Muscle of arm (tissue), 14 donors: ENCODE measurements at places on chromosomes 16 and 17. TPM values are rescaled to one million over a fixed set of nuclear protein-coding genes. Genes with fewer than 3 reads are reported as not detected.

GRCh38 chr17:82930924-82931698 is 91.3 kb upstream of the ZNF750 start:
- DNase-seq = no peak

- DNase-seq = no peak
Measured at GRCh38 chr16:50812876-50813466, 71.1 kb downstream of the CYLD start.

- no peak for DNase-seq
Measured at GRCh38 chr17:71085238-71086033, 916.1 kb downstream of the KCNJ2 start.

- no peak for DNase-seq
Measured at GRCh38 chr17:61570118-61570517, 20.9 kb downstream of the NACA2 start.

DNA sequence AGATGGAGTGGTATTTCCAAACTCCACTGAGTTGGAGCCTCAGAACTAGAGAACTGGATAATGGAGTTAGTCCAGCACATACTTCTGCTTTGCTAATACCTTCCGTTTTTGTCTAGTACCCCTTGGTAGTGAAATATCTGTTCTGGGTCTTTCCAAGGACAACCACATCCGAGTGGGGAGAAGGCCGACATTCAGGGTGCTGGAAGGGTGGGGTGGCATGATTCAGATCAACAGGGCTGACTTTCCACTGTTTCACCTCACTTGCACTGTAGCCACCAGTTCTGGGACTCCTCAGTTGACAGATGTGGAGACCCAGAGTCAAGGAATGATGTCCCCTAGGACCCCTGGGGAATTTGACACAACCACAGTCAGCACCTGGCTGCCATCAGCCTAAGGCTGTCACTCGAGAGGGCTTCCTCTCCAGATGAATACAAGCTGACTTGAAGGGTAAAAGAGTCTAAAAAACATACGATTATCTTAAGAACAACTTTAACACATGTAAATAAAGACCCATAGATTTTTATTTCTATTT is 84.8 kb upstream of the HNF1B start:
- DNase-seq = no peak

DNA sequence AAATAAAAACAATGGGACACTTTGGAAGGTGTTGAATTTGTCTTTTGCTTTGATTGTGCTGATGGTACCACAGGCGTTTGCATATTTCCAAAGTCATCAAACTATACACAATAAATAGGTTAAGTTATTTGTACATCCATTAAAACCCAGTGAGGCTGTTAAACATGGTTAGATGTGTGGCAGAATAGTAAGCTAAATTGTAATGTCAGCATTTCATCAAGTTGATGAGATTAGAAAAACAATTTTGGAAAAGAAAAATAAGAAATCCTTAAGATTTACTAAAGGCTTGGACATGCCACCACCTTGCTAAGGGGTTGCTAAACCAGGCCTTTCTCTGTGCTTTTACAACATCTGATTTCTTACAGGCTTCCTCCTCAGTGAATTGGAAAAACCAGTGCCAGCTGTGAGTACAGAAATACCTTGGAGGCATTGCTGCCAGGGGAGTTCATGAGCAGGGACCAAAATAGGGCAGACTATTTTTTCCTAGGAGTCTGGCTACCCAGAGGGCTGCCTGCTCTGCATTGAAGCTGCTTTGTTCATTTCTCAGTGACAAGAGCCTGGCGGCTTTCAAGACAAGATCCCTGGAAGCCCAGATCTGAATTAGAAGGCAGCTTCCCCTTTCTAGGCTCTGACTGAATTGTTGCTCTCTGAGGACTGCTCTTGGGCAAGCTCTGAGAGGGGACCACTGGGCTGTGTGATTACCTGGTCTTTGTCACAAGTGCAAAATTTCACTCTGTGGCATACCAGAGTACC is 43.4 kb upstream of the CA10 start:
- no peak for DNase-seq

- no peak for DNase-seq
Measured at GRCh38 chr17:68315930-68316329, 24.6 kb downstream of the ARSG start.

The FN3K gene
- 22.1 TPM for polyA plus RNA-seq

The PYDC1 gene
- not detected for polyA plus RNA-seq

The TLCD2 gene
- polyA plus RNA-seq = 6.6 TPM

The BRIP1 gene
- 5.4 TPM for polyA plus RNA-seq
